ENCODE measurements at places on chromosomes 5 and 9.

DNA sequence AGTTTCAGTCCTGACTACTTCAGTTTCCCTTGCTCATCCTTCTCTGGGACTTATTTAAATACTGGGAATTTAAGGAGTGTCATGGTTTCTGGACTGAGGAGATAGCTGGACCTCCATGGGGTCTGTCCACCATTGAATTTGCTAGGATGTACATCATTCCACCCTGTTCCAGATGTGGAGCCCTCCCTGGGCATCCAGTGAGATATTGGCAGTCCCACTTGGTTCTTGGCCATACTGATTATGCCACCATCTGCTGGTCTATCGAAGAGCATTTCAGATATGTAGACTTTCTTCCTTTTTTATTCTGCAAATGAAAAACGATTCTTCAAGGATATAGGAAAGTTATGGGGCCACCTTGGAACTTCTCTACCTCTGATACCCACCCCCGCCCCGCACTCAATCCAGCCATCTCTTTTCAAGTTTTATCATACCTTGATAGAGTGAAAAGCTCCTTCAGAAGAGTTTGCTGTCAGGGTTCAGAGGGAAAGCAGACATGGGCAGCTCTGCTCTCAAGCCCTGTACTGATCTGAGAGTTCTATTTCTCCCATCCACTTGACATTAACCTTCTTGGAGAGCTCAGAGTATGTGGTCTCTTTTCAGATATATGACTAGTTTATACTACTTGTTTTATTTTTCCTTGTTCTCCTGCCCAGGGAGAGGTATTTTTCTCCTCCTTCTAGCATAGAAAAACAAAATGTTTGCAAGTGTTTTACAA is 490.7 kb upstream of the SGCD start:
- peak; percentile 73 for DNase-seq

DNA sequence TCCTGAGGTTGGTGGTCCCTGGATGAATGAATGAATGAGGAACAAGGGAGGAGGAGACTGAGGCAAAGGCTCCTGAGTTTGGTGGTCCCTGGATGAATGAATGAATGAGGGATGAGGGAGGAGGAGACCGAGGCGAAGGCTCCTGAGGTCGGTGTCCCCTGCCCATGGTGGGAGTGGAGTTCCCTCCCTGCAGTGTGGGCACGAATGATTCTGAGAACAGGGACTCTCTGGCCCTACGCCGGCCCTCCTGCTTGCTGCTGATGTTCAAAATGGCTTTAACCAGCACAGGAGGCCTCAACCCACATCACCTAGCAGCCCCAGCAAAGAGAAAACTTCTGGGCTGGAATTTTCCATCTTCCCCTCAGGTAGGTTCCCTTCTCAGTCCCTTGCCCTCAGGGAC is 377.8 kb downstream of the IRX2 start:
- DNase-seq = no peak

GRCh38 chr5:59346514-59346913 is 547.0 kb downstream of the PDE4D start:
- no peak for DNase-seq

- DNase-seq = no peak
Measured at GRCh38 chr9:3173374-3173773, 329.5 kb upstream of the PUM3 start.

DNA sequence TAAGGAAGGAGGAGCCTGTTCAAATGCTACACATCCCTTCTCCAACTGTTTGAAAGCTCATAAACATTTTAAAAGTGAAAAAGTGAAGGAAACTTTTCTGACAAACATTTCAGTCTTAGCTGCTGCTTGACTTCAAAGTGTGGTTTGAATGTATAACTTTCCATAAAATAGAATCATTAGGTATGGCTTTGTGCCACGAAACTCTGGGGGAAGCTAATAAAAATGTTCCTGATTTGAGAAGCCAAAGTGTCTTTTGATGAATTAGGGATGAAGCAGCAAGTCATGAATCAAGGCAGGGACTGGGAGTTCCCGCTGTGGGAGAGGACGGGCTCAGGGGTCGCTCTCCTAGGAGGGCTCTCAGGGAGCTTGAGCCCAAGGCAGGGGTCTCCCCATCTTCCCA is 15.3 kb downstream of the MVB12B start:
- no peak for DNase-seq

- DNase-seq = no peak
Measured at GRCh38 chr9:406886-407654, 192.4 kb downstream of the DOCK8 start.

GRCh38 chr9:84293001-84293798 is 47.4 kb downstream of the SLC28A3 start:
- DNase-seq = no peak

- no peak for DNase-seq
Measured at GRCh38 chr5:168324859-168325630, 33.6 kb downstream of the WWC1 start.

DNA sequence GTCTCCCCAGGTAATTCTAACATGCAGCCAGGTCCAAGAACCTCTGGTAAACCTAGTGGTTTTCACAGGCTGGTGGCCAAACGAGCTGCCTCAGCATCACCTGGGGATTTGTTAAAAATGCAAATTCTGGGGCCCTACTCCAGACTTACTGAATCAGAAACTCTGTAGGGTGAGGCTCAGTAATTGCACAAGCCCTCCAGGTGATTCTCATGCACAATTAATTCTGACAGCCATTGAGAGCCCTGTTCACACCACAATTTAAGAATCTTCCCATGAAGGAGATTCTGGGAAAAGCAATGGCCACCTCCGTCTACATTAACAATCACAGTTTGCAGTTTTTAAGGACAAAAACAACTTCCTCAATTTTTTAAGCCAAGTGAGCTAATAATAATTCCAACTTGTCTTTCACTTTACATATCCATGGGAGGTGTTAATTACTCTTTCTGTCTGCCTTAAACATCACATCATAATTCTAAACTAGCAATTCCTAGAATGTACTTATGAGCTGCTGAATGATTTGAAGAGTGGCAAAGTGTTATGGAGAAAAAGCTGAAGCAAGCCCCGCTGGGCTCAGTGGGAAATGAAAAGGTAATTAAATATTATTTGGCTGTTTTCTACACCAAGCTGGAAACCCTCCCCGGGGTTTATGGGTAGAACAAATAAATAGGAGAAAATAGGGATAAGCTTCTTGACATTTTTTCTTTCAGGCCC is 70.0 kb downstream of the GLDC start:
- no peak for DNase-seq

DNA sequence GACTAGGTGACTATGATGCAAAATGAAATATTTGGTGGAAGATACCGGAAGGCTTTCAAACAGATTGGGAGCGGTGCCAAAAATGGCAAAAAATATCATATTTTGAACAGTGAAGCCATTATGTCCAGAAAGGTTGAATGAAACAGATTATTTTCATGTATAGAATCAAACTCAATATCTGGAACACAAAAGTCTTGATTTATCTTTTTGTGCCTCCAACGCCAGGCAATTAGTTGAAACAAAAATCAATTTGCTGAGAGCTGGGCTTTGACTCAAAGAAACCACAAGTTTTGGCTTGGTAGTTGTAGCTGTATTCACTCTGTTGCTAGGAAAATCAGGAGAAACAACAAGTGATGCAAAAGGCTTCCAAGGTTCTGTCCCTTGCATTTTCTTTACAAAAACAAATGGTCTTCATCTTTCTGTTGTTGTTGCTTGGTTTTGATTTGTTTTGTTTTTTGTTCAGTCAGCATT is 421.7 kb upstream of the TYRP1 start:
- DNase-seq = peak; percentile 71

GRCh38 chr9:136995772-136996311 is 526 bp downstream of the CLIC3 start:
- peak; percentile 33 for DNase-seq

DNA sequence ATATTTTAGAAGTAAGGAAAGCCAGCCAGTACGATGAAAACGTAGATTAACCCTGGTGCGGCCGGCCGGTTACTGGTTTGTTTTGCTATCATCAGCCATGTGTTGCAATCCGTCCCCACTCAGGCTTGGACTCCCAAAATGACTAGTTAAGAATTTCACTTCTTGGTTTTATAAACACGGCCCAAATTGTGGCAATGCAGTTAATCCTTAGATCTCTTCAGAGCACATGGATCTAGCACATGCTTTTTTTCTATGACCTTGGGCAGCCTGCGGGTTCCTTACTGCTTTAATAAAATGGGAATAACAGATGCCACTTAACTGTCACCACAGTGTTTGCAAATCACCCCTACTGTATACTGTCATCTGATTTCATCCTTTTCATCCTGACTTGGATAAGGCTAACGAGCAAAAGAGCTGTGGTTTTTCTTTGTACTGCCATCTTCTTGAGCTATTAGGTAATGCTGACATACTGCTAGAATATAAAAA is 1.5 kb downstream of the NDFIP1 start:
- DNase-seq = peak; percentile 83

DNA sequence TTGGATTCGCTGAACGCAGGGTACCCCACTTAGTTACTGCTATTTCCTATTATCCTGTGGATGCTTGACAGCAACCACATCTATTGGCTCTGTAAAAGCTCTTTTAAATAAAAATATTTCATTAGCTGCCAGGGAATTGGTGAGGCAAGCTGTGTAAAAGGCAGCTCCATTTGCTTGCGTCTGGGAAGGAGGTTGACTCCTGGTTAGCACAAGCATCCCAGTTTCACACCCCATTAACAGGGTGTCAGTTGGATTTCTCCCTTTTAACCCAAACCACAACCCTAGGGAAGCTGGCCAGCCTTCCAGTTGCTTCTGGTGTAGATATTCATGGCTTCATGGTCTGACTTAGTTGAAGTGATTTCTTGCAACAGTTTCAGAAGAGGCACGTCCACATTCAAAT is 151.0 kb downstream of the GPBP1 start:
- DNase-seq = no peak

GRCh38 chr5:98713027-98713426 is 60.4 kb upstream of the RGMB start:
- no peak for DNase-seq

GRCh38 chr9:115373000-115373709 is 255.2 kb upstream of the TNC start:
- DNase-seq = no peak

- peak; percentile 78 for DNase-seq
Measured at GRCh38 chr5:178120607-178121357, 7.5 kb downstream of the N4BP3 start.

DNA sequence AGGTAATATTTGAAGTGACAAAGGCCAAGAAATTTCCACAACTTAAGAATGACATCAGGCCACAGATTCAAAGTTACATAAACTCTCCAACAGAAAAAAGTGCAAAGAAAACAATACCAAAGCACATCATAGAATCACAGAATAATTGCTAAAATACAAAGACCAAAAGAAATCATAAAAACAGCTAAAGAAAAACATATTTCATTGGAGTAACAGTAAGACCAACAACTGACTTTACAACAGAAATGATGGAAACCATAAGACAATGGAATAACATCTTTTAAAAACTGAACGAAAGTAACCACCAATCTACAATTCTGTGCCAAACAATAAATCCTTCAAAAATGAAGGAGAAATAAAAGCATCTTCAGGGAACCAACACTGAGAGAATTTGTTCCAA is 38.3 kb downstream of the ZDHHC21 start:
- DNase-seq = no peak

GRCh38 chr5:76720988-76721569 is 5.2 kb downstream of the F2R start:
- no peak for DNase-seq

GRCh38 chr9:105044518-105044917 is 116.6 kb upstream of the ABCA1 start:
- DNase-seq = peak; percentile 81

- DNase-seq = no peak
Measured at GRCh38 chr5:174222891-174223290, 177.4 kb downstream of the NSG2 start.

- no peak for DNase-seq
Measured at GRCh38 chr5:58187432-58188261, 272.2 kb downstream of the PLK2 start.

DNA sequence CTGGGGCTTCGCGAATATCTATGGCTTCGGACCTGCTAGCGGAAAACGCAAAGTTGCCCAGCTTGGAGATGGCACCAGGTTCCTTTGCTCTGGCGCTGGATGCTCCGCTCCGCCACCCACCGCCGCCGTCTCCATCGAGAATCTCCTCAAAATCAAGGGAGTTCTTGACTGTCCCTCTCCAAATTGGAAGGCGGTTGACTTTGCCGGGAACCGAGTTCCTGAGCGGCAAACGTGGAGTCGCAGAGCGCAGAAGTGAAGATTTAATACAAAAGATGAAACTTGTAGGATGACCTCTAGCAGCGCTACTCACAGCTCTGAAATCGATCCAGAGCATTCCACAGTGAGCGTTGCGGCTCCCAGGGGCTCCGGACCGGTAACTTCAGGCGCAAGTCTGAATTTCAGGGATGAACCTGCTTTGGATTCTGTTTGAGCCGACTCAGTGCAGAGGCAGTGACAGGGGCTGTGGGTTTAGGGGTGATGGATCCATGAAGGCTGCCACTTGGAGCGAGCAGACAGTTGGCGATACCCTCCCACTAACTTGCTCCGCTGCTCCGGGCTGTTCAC is 1641.5 kb upstream of the C9orf72 start:
- peak; percentile 45 for DNase-seq

- DNase-seq = no peak
Measured at GRCh38 chr5:160547061-160547460, 125.4 kb downstream of the PTTG1 start.

DNA sequence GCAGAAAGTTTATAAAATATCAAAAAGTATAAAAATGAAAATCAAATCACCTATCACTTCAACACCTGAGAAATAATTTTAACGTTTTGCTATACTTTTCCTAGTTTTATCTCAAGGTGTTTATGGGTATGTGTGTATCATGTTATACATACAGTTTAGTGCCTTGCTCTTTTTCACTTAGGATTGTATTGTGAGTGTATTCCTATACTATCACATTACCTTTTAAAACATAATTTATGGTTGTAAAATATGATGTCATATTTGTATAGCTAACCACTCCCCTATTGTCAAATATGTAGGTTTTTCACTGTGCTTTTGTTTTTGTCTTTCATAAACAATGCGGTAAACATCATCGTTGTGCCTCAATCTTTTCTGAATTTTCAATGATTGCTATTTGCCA is 479.9 kb downstream of the SPOCK1 start:
- DNase-seq = no peak

DNA sequence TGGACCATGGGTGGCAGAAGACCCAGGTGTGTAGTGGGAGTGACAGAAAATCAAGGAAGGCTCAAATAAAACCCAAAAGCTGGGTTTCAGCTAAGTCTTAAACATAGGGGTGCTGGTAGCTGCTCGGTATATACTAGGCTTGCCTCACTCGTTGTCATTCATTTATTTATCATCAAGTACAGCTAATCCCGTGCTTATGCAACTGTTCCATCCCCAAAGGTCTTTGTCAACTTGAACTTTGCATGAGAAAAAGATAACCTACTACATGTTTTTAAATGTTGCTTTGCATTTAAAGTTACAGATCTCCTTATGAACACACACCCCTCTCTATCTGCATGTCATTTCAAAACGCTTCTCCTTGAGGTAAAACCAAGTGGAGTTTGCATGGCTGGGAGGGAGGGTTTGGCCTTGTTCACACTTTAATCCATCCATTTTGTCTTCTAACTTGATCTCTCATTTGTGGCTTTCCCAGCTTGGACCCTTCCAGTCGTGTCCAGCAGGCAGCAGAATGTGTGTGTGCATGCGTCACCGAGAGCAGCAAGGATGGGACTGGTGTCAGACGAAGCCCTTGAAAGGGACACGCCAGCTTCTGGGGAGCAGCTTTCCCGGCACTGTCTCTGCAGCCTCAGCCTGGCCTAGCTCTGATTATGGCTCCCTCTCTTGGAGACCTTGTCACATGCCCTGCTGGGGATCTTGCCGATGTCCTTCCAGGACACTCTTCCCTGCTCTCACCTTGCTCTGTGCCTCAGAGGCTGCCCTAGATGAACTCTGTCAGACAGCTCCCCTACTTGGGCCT is 133.5 kb downstream of the GADD45G start:
- DNase-seq = no peak
